Stimulated activated CD8-positive, alpha-beta memory T cell treated with anti-CD3 and anti-CD28 coated beads, Interleukin-15, amount 100 ng/mL, for 4 hours (primary cell): ENCODE measurements at places on chromosomes 2 and 18.

DNA sequence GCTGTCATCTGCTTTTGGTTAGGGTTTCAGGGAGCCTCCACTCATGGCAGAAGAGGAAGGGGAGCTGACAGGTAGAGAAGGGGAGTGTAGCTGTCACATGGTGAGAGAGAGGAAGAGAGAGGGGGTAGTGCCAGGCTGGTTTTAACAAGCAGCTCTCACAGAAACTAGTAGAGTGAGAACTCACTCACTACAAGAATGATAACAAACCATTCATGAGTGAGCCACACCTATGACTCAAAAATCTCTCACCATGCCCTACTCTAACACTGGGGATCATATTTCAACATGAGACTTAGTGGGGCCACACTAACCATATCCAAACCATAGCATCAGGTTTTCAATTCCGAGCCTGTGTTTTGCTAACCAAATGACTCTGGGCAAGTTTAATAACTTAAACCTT, 274.9 kb upstream of the VWC2L start:
- no peak for DNase-seq

- no peak for DNase-seq
Observed at GRCh38 chr2:152408254-152408653, 73.3 kb downstream of the FMNL2 start.

DNA sequence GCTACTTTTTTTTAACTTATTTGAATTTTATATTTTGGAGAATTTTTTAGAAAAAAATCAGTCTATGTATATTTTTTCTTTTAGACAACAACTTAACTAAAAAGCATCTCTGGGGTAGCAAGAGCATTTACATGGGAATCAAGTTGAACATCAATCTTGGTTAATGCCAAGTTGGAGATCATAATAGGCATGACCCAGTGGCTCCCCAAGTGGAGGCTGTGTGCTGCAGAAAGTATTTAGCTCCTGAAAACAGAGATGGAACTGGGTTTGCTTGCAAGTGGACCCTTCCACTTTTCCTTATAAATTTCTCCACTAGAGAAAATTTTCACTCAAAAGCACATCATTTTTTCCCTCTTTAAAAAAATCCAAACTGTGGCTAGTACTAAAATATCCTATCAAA, 23.9 kb upstream of the CAVIN2 start:
- DNase-seq = no peak

DNA sequence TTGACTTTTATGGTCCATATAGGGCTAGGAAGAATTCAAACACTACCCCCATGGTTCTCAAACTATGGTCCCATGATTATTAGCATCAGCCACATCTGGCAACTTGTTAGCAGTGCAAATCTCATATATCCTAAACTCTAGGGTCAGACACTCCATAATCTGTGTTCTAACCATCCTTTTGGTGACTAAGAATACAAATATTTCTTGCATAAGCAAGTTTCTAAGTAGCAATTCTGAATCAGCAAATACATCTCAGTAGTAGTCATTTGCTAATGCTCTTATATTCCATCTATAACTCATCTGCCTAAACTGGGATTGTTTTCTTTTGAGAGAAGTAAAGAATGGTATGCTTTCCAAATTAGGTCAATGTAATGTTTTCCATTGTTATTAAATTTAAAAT, 447.3 kb downstream of the TMX3 start:
- no peak for DNase-seq

DNA sequence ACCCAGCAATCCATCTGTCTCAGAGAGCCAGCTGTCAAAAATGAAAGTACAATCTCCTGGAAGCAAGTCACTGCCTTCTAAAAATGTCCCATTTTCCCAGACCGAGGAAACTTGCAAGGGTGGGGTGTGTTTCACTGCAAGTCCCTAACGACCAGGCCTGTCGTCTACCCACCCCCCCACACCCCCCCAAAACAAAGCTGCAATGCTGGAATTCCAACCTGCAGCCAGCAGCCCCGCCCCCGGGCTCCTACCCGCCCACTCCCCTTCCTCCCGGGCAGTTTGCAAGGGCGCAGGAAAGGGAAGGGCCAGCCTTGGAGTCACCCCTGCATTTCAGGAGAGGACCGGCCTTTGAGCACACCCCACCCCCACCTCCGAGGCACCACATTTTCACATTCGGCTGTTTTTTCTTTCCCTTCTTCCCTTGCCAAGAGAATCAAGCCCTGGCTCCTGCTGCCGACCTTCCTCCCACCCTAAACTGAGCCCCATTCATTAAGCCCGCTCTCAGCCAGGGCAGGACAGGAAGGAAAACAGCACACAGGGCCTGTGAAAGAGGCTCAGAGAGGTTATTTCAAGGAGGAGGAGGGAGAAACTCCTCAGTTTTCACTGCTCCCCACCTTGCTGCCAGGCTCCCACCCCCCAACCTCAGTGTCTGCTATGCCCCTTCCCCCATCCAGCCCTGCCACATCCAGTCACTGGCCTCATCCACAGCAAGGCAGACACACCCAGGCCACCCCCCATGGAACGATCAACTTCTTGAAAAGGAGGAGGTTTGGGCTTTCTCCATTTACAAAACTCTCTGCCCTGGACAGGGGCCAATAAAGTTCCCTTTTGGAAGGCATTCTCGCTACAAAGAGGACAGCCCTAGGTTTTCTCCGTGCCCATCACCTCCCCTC, 11.3 kb downstream of the SMAD7 start:
- no peak for DNase-seq

DNA sequence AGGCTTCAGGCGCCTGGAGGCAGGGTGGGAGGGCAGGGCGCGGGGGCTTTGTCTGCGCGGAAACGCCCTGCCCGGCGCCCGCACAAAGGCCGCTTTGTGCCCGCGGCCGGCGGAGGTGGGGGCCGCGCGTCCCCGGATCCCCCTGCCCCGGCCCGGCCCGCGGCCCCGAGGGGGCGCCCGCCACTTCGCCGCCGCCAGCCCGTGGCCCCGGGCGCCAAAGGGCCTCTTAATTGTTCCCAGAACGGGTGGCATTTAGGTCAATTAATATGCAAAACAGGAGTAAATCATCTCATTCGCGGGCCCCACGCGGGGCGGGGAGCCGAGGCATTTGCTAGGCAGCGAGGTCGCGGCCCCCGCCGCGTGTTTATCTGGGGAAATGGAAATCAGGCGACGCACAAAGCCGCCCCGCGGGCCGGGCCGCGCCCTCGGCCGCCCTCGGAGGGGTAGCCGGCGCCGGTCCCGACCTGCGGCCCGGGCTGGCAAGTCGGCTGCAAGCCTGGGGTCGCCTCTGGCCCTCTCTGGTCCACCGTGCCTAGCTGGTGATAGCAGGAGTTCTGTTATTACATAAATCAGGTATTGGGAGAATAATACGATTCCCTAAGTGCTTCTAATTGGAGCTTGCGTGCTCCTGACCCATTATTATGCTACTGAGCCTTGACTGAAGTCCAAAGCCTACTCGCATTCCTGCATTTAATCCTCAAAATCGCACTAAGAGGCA, 148.2 kb upstream of the GLI2 start:
- DNase-seq = no peak

- DNase-seq = no peak
Observed at GRCh38 chr2:190031969-190032618, 30.4 kb downstream of the MSTN start.

GRCh38 chr2:226063704-226064440, 664.4 kb downstream of the NYAP2 start:
- no peak for DNase-seq

DNA sequence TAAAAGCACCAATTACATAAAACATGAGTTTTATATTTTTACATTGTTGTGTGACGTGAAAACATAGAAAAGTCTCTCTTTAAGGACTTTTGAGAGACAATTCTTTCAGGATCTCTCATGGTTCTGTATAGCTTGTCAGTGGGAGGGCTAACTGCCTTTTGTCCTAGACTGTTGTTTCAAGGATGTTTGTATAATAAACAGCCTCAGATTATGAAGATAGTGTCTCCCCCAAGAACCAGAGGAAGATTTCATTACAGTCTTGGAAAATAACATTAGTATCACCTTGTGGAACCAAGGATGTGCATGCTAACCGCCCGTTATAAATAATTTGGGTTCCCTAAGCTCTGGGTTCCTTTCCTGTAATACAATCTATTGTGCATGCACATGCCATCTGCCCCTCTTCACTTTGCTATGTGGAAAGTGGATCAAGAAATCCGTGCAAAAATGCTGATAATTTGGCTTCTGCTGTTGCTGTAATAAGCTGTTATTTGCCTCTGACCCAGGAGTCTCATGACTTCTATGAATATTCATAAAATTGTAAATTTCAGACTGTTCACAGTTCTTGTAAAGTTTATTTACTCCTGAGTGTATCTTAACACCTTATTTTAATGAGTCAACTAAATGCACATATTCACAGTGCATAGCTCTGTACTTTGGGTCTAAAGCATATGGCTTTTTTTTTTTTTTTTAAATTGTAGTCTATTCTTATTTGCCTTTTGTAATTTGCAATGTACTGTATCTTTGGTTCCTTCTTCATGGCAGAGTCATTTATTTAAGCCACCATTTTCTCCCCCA, 265.5 kb downstream of the PTH2R start:
- no peak for DNase-seq

GRCh38 chr2:135164431-135164830, 112.3 kb downstream of the RAB3GAP1 start:
- no peak for DNase-seq

GRCh38 chr2:222479859-222480258, 55.5 kb downstream of the SGPP2 start:
- no peak for DNase-seq

DNA sequence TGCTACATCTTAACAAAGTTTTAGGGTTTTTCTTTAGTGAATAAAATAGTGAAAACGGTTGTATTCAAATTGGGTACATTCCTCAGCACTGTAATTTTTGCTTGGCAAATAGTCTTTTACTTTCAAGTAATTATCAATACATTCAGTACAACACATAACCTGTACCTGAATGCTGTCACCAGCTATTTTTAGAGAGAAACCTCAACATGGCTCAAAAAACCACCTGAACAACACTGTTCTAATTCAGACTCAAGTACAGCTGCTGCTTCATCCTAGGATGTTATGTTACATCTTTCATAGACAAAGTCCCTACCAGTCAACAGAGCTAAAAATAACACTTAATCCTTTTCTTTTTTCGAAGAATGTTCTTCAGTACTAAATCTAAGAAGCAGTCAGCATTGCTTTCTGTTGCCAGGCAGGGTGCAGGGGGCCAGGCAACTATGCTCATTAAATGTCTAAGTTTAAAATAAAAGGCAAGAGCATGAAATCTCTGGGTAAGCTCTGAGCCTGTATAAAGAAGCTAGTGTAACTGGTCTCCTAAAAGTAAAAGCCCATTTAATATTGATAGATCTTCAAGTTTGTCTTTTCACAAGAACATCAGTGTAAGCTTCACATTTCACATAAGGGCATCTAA, 20.5 kb downstream of the PDIA6 start:
- DNase-seq = no peak

GRCh38 chr2:19752500-19752899, 149.3 kb downstream of the TTC32 start:
- no peak for DNase-seq

DNA sequence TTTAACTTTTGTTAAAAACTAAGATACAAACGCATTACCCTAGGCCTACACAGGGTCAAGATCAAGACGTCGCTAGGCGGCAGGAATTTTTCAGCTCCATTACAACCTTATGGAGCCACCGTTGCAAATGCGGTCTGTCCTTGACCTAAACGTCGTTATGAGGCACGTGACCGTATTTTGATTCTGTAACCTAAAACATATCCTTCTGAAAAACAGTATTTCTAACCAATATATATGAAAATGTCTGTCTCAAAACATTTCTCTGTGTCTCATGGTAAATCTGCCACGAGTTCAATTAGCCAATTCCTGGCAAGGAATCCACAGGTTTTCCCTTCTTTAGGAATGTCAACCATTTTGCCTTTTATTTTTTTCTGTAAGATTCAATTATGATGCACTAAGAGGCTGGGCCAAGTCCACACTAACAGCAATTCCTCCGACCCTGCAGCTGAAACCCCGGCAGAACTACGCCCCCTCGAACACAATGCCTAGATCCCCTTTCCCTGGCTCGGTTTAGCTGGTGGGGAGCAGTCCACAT, 1.7 kb downstream of the RTN4 start:
- DNase-seq = no peak

GRCh38 chr18:39454866-39455265, 1889.3 kb upstream of the CELF4 start:
- no peak for DNase-seq

GRCh38 chr2:191318729-191319078, 73.5 kb downstream of the MYO1B start:
- no peak for DNase-seq

- DNase-seq = no peak
Observed at GRCh38 chr2:109128616-109129355, at the start of gene SH3RF3. SH3RF3 (plus strand) TSS chr2:109129205.

- no peak for DNase-seq
Observed at GRCh38 chr2:120436885-120437603, 91.1 kb downstream of the INHBB start.

DNA sequence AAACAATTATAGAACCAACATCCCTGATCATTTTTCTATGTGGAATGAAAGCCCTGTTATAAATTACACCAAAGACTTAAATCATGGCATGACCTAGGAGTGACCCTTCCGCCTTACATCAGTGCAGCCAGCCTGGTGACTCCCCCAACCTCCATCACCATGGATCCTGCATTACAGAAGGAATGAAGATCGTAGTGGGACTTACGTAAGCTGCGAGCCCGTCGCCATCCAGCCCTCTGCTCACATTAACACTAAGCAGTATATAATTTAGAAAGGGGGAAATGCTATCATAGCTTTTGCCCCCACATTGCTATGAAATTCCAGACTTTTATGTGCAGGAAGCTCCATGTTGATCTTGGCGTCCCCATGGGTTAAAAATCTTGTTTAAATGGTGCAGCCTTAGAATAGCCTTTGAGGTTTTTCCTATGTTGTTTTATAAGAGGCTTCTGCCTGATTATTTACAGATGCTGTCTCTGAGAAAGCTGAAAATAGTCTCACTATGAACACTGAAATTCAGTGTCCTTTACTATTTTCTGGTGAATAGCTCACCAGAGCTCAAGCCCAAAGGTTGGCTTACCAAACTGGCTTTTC, 76.3 kb downstream of the COLEC12 start:
- DNase-seq = no peak

- DNase-seq = no peak
Observed at GRCh38 chr2:30883184-30883583, 75.9 kb upstream of the CAPN13 start.

DNA sequence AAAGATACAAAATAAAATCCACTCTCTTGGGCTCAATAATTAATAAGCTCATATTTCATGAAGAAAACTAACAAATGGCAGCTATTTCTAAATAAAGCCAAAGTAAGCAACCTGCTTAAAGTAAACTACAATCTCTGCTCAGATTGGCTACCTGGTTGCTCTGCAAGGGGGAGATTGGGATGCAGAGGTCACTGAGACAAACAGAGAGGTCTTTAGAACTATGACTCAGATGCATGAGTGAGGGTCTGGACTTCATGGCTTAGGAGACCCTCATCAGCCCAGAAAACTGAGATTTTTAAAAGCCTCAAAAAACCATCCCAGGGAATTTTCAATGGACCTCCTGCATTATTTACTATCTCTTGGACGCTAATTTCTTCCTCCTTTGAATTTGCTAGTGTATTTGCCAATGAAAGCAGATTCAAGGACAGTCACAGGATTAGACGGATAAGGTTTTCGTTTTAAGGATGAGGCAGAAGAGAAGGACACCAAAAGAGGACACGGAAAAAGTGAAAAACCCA, 17.4 kb downstream of the CYTIP start:
- no peak for DNase-seq

GRCh38 chr2:205806143-205806905, 124.0 kb downstream of the NRP2 start:
- no peak for DNase-seq
